ENCODE measurements at places on chromosomes 11 and 22.

DNA sequence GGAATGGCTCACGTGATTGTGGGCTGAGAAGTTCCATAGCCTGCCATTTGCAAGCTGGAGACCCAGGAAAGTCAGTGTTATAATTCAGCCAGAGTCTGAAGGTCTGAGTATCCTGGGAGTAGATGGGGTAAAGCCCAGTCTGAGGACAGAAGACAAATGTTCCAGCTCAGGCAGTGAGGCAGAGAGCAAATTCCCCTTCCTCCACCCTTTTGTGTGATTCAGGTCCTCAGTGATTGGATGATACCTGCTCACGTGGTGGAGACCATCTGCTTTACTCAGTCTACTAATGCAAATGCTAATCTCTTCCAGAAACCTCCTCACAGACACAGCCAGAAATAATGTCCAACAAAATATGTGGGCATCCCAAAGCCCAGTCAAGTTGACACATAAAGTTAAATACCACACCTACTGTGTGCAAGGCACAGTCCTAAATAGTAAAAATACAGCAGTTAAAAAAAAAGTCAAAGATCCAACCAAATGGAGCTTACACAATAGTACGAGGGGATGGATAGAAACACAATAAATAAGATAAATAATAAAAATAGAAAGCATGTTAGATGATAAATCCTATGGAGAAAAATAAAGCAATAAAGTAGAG, 13.2 kb upstream of the APOL6 start:
- no peak for DNase-seq

DNA sequence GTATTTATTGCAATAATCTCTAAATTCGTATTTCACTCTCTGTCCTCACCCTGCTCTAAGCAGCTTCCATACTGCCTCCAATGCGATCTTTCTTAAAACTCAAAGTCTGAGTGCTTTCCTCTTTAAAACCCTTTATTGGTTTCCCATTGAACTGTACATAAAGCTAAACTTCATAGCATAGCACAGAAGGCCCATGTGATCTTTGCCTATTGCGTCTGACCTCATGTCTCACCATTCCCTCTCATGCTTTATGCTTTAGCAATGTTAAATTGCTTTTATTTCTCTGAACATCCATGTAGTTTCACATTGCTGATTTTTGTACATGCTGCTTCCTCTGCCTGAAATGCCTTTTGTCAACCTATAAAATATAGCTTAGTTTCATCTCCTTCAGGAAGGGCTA, 28.4 kb downstream of the ZDHHC13 start:
- no peak for DNase-seq

DNA sequence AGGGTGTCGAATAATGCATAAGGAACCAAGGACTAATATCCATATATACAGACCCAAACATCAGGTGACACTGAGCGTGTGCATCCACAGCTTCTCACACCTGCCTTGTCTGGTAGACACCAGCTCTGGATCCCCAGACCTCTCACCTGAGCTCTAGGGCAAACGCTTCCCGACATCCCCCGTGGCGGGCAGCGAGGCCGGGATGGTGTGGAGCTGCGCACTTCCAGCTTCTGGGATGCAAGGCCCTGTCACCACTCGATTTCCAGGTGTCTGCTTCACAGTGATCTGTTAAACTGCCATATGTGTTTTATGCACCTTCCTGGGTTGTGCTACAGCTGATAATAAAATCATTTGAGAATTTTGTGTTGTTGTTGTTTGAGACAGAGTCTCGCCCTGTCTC, 15.3 kb upstream of the TREH start:
- DNase-seq, result no peak

GRCh38 chr22:48883211-48883960, 944.3 kb downstream of the BRD1 start:
- DNase-seq, result no peak

DNA sequence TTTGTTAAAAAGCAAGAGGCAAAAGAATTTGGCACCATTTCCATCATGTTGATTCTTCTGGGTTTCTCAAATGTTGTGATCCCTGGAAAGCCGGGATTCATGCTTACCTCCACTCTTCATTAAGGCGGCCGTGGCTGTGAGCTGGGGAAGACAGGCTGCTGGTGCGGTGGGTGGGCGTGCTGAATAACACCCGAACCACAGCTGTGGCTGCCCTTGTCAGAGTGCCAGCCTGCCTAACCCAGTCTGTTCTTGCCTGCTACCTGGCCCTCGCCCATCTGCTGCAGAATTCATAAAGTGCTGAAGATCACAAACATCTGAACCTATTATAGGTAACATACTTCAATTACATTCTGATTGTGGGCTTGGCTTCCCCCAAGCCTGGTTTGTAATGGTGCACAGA, 95.8 kb upstream of the RCN1 start:
- no peak for DNase-seq

- no peak for DNase-seq
Measured at GRCh38 chr11:79963856-79964645, 523.2 kb upstream of the TENM4 start.

DNA sequence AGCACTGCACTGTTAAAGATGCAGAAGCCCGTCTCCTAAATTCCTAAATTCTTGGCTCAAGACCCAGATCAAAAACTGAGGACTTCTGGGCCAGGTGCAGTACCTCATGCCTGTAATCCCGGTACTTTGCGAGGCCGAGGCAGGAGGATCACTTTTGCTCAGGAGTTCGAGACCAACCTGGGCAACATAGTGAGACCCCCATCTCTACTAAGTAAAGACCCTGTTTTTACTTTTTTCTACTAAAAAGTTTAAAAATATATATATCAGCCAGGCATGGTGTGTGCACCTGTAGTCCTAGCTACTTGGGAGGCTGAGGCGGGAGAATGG, 29.7 kb downstream of the PDGFB start:
- no peak for DNase-seq

GRCh38 chr11:60194511-60194910, 11.6 kb upstream of the MS4A6A start:
- DNase-seq, result no peak

GRCh38 chr22:47166446-47167016, 404.1 kb downstream of the TBC1D22A start:
- peak; percentile 16 for DNase-seq

DNA sequence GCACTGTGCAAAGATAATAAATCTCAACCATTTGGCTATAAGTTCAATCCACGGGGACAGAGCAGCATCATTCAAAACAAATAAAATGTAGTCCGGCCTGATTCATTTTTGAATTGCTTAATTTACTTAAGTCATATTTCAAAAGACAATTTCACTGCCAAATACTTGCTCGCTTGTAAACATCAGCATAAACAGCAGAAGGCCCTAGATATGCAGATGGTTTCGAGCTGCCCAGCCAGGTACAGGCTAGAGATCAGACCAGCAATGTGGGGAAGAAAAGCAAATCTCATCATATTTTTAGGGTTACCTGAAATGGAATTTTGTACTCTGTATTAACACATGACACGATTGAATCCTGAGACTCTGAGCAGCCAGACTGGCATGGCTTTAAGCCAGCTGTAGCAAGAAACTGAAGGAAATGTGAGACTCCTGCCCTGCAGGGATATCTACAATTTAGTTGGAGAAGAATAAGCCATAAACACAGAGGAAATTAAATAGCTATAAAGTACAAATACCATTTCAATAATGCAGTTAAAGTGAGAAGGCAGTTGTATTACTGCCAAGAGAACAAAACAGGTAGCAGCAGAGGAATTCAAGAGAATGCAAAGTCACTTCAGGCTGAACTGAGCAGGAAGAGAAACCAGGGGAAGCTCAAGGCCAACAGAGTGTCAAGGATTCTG, 440.3 kb downstream of the ETS1 start:
- DNase-seq, result no peak

GRCh38 chr11:88576741-88577140, 239.2 kb upstream of the CTSC start:
- DNase-seq, result no peak

DNA sequence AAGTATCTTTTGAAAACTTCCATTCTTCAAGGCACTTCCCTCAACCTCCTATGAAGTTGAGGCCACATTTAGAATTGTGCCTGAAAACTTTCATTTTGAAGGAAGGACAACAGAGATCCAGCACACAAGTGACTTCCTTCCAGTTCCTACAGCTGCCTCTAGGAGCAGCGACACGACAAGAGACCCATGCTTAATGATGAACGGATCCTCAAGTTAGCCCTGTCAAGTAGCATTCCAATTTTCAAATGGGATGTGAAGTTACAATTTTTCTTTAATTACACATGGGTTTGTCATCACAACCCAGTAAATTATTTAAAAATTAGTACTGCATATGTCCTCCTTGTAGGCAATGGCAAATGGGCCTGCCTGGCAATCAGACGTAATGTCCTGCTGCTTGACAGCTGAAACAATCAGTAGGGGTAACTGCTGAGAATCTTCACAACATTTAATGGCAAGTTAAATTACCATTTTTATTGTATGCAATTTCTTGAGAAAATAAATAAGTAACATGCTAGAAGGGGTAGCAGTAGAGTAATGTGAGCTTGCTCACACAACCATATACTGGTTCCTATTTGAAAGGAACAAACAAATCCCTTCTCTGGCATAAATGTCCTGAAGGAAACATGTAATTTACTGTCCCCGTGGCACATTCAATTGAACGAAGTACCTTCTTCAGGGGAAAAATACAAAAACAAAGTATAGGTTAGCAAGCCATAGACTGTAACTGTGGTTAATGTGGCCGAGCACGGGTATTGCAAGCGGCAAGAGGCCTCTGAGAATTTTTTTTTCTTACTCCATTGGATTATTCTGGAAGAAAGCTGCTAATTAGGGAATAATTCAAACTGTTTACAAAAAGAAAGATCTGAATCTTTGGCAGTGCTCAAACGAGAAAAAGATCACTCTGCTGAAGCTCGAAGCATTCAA, 288.3 kb downstream of the CADM1 start:
- no peak for DNase-seq

- DNase-seq, result no peak
Measured at GRCh38 chr11:23502826-23503225, 642.6 kb upstream of the CCDC179 start.

- DNase-seq, result no peak
Measured at GRCh38 chr22:49278340-49278739, 549.3 kb downstream of the BRD1 start.

GRCh38 chr11:20037396-20038153, 122.7 kb downstream of the DBX1 start:
- no peak for DNase-seq

GRCh38 chr11:75028321-75028720, 39.6 kb downstream of the NEU3 start:
- no peak for DNase-seq

DNA sequence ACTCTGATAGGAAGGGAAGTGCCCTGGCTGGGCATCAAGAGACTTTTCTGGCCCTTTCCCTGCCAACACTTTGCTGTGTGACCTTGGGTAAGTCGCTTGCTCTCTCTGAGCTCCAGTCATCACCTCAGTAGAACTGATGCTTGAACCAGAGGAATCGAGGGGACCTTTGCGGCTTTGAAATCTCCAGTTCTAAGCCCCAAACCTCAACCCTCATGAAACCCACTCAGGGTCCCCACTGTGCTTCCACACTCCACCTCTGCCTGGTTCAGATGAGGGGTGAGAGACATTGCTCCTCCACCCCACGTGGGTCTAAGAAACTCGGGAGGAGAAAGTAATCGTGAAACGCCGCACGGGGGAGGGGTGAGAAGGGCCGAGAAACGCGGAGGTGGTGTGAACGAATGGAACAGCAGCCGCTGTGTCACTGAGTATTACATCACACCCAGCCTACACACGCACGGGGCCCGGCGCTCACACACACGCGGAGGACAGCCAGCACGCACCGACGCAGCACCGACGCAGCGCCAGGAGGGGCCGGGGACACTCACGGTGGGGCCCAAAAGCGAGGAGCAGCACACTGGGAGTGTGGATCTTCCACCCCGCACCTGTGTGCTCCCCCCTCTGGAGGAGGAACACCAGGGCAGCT, 4.3 kb downstream of the RTN4RL2 start:
- no peak for DNase-seq

DNA sequence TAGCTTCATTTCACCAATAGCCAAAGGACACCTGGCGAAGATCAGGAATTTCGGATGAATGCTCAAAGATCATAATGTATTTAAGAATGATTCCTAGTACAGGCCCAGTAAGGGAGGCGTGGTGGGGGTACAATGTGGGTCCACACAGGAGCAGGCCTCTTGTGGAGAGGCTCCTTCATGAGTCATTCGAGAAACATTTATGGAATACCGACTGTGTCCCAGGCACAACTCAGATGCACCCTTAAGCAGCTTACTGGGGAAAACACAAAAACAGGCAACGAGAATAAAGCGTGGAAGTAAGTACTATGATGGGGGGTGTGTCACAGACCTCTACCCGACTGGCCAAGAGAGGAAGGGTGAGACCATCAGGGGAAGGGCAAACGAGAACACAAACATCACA, 44.5 kb downstream of the SMCO4 start:
- no peak for DNase-seq

DNA sequence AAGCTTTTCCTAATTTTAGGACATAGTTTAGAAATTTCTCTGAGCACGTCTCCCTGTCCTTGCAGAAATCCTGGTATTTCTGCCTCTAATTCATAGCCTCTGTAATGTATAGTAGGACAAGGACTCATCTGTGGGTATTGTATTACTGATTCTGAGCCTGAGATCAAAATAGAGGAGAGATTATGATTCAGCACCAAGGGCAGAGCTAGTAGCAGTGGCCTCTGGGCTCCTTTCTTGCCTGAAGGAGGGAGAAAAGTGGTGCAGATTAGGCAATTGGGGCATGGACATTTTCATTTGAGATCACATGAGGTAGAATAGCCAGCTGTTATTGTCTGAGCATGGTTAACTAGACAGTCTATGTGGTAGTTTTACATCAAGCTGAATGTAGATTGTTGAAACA, 2.8 kb downstream of the MADD start:
- no peak for DNase-seq

DNA sequence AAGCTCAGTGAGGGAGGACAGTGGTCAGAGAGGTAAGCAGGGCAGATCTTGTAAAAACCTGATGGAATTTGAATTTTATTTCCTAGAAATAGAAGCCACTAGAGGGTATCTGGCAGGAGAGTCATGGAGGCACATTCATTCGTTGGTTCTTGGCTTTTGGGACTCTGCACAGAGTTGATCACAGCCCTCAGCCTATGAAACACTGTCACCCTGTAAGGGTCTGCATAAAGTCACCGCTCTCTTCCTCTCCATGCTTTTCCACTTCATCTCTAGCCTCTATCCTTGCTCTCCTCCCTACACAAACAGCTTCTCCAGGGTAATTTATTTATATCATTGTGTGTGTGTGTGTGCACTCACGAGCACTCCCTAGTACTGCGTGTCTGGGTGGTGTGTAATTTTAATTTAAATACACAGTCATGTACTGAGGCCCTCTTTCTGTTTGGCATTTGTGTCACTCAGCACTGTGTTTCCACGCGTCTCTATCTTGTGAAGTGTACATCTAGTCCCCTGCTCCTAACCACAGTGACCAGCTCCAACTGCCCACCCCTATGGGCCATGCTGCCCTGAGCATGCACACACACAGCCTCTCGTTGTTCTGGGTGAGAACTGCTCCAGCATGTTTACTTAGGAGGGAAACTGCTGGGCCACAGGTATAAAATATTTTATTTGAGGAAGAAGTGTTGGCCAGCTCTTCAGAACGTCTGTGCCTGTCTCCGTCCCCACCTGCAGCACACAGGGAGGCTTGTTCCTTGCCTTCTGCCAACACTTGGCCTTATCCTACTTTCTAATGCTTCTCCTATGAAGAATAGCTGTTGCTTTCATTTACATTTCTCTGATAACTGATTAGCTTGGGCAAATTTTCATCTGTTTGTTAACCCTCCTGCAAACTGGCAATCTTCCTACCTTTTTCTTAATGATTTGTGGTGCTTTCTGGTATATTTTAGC, 4.5 kb downstream of the KCNQ1OT1 start:
- DNase-seq, result no peak

GRCh38 chr22:46041642-46042041, 64.7 kb upstream of the WNT7B start:
- no peak for DNase-seq
